NCI-H1417 (cell line): ENCODE measurements at places on chromosomes 12 and 14.
A peak's percentile ranks its signal among the peaks of the same experiment; 100 is the strongest.

GRCh38 chr12:55996715-55997534 is at the start of gene SUOX:
Gene SUOX, plus strand, starts transcription at chr12:55997276. Its CDS starts 4,946 bp downstream, at chr12:56002222.
- DNase-seq: peak; percentile 90

GRCh38 chr12:58914457-58914856 is 5.8 kb downstream of the LRIG3 start:
- DNase-seq: peak; percentile 24

GRCh38 chr12:117900561-117900960 is 68.2 kb downstream of the KSR2 start:
- no peak for DNase-seq

DNA sequence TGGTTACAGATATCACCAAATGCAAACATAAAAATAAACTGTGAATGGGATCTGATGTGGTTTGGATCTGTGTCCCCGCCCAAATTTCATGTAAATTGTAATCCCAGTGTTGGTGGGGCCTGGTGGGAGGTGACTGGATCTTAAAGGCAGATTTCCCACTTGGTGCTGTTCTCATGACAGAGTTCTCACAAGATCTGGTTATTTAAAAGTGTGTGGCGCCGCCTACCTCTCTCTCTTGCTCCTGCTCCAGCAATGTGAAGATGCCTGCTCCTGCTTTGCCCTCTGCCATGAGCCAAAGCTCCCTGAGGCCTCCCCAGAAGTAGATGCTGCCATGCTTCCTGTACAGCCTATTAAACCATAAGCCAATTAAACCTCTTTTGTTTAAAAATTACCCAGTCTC is 47.8 kb downstream of the SLC25A21 start:
- no peak for DNase-seq

GRCh38 chr12:7995266-7995963 is 37.1 kb upstream of the FOXJ2 start:
- DNase-seq: peak; percentile 67

- DNase-seq: no peak
Measured at GRCh38 chr14:100468557-100468956, 118.7 kb downstream of the BEGAIN start.

- peak; percentile 88 for DNase-seq
Measured at GRCh38 chr12:53006810-53007309, 604 bp downstream of the EIF4B start.

DNA sequence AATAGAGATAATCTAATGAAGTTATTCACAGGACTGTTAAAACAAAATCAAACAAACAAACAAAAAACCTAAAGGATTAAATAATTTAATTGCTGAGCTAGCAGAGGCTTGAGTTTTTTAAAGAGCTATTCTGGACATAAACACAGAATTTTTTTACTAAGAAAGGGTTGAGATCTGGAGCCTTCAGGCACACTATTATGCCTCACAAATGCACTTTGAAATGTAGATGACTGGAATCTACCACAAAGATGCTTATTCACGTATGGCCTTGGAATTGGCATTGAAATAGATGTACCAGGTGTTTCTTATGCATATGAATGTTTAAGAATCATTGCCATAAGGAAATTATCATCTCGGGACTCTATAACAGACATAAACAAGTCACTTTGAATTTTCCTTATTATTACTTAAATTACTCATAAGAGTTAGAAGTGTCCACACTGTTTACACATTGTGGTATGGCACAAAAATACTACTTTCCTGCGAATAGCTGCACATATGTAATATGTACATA is 21.6 kb downstream of the PUS7L start:
- DNase-seq: no peak

DNA sequence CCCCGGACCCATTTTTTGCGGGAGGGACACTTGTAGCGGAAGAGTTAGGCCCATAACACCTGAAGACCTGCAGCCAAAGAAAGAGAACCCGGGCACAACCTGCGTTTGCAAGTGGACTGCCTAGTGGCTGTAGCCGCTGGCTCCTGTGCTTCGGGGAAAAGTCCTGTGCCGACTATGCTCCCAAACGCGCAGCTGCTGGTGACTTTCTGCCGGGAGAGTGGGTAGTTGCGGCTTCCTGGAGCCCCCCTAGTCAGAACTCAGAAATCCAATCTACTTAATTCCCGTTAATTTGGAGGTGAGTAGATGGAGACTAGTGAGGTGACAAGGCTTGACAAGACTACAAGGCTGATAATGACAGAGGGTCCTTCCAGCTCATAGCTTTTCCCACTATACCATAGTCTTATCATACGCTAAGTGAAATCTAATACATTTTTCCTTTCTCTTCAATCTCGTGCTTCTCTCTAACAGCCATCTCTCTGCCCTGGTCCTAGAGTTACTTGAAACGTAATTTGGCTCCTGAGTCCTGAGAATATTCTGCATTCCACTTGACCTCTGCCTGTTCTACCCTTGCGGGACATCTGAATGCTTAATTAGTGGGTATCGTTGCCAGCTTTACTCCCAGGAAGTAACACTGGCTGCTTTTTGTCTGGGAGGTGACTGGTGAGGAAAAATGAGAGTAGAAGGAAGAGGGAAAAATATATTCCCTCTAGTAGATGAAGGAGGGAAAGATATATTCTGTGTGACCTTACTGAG is 556 bp downstream of the MTHFD1 start:
- DNase-seq: peak; percentile 19

DNA sequence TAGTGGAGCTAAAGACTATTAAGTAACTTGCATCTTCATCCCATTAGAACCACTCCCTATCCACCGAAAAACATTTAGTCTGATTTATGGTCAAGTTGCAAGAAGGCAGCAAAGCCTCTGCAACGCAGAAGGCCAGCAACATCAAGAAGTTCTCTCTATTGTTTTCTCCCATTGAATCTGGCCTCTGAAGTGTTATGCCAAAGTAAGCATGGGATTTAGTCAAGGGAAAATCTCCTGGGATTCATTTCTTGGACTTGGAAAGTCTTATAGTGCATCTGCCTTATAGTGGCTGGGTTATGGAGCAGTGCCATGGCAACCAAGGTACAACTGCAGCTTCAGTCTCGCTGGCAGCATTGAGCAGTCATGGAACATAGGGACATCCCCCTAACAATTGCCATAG is 87.7 kb upstream of the KRR1 start:
- no peak for DNase-seq

- peak; percentile 84 for DNase-seq
Measured at GRCh38 chr14:33704481-33704880, 246.4 kb downstream of the EGLN3 start.

- DNase-seq: peak; percentile 90
Measured at GRCh38 chr14:54564868-54565784, 1.8 kb upstream of the SAMD4A start.

- DNase-seq: no peak
Measured at GRCh38 chr12:9606247-9606646, 1.5 kb downstream of the KLRB1 start.

GRCh38 chr12:20578142-20578541 is 117.0 kb upstream of the SLCO1C1 start:
- no peak for DNase-seq

GRCh38 chr14:104998801-104999200 is 13.2 kb downstream of the CLBA1 start:
- DNase-seq: no peak

- DNase-seq: peak; percentile 19
Measured at GRCh38 chr14:34098045-34098984, 147.4 kb upstream of the EGLN3 start.

DNA sequence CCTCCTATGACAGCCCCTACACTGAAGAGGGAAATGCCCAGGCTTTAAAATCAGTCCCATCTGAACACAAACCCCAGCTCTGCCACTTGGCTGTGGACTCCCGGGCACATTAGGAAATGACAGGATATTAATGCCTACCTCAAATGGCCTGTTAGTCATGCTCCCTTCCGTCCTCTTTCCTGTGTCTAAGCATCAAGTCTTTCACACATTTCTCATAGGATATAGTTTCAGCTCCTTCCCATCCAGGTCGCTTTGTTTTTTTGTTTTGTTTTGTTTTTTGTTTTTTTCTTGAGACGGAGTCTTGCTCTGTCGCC is 16.1 kb downstream of the PLEK2 start:
- DNase-seq: no peak

DNA sequence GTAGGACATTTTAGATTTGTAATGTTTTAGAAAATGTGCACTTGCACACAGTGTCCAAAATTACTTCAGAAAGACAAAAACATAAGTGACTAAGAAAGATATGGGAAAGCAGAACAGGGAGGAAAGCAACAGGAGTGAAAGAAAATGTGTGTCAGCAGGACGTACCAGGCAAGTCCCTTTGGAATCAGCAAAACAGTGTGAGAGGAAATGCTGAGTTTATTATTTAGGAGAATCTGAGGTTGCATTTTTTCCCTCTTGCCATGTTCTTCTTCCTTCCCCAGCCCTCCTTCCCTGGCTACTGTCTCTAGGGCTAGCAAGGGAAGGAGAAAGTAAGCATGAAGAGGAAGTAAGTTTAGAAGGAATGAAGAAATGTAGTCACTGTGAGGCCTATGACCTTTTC is 67.7 kb upstream of the CD163 start:
- DNase-seq: no peak

DNA sequence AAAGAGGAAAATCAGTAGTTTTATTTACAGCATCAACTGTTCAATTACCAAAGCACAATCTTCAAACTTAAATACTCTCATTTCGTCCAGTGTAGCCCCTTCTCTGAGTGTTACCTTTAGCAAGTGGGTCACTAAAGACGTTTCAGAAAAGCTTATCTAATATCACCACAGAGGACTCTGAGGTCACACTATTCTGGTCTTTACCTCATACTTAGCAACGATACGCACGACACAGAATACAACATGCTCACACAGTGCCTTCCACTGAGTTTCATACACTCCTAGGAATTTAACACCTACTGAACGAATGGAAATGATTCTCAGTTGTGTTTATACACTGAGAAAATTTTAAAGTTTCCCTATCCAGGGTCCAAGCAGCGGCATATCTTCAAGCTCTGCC is 2.0 kb downstream of the SYT10 start:
- DNase-seq: no peak

GRCh38 chr14:80977221-80977620 is 21.8 kb downstream of the TSHR start:
- no peak for DNase-seq

DNA sequence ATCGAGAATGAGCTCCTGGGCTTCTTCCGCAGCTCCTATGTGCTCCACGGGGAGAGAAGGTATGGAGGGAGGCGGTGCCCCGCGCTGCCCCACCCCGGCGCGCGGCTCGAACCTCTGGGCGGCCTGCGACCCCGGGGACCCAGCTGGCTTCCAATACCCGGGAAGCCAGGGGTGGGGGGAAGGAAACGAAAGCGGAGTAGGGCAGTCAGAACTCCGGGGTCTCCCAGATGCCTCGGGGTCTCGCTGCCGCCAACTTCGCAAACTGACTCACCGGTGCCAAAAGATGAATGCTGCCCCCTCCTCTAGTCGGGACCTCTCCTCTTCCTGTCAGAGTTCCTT is 1.3 kb downstream of the TRHDE start:
- DNase-seq: no peak

DNA sequence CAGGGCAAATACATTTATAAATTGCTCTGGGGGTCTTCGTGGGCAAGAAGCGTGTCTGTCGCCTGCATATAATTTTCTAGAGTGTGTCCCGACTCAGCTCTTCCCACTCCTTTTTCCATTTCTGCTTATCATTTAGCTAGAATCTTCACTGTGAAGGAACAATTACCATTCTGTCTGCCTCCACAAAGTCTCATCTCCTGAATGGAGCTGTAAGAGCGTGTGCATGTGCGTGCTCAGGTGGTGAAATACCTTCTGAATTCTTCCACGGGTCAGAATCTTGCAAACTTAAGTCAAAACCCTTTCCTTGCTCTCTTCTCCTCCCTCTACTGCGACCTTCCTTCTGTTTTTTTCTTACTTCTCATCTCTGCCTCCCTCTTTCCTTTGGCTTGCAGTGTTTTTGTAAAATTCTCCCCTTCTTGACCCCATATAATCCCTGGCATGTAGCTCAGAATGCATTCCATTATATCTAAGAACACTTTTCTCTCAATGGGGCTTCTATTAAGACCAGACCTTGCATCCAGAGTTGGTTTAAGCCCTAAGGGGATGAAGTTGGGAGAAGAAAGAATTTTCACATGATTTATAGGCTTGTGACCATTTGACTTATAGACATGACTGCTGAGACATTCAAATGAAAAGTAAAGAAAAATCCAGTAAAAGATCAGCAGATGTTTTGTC is 25.0 kb upstream of the GSG1 start:
- DNase-seq: no peak

DNA sequence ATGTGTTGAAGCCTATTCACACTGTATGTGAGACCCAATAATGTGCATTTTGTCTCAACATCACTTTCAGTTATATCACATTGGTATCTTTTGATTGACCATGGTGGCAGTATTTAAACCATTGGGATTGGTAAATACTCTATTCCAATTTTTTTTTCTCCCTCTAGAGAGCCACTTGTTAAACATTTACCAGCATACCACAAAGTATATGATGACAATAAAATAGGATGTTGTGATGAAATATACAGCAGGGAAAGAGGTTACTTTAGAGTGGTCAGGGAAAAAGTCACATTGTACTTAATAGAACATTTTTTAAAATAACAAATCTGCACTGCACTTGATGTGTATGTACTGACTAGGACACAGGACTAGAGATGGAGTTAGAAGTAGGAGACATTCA is 5.6 kb upstream of the LIN7A start:
- no peak for DNase-seq

DNA sequence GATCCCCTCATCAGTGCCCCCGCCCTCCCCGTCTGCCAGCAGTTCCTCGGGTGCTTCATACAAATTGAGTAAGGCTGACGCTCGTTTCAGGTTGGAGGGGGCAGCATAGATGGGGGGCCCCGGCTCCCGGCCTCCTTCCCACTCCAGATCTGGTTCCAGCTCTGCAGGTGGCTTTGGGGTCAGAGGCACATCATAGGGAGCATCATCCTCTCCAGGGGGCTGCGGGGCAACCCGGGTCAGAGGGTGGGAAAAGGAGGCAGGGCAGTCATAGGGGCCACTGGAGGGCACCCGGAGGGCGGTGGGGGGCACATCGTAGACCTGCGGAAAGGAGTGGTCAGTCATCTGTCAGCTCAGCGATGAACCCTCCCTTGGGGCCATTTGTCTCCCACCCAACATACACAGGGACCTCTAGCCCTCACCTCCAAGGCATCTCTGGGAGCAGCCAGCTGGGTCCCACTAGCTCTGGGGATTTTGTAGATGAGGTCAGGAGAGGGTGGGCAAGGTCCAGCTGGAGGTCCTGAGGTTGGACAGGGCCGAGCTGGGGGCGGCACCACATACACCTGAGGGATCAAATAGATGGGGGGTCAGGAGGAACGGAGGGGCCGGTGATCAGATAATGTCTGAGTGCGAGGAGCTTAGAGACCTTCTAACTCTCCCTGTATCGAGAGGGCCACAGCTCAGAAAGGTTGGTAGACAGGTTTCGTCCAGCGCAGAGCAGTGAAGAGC is 5.1 kb downstream of the EFS start:
- no peak for DNase-seq

- no peak for DNase-seq
Measured at GRCh38 chr12:127556231-127556886, 710.6 kb upstream of the TMEM132C start.

DNA sequence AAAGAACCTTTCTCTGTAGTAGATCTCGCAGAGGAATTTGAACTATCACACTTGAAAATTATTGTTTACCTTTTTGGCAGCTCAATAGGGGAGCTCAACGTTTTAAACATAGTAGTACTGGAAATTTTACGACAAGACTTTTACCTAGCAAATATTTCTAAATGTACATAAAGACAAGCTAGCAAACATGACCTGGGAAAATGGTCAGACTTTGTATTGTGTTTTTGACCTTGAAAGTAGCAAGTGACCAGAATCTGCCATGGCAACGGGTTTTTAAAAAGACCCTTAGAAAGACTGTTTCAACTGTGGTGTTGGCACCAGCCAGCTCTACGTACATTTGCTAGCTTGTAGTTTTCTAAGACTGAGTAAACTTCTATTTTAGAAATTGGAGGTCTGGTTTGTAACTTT is 20.2 kb upstream of the A2M start:
- DNase-seq: no peak

- DNase-seq: no peak
Measured at GRCh38 chr12:72511906-72512305, 239.7 kb downstream of the TRHDE start.
